Type B pancreatic cell (in vitro differentiated cells): ENCODE measurements at places on chromosomes 2 and 18.

GRCh38 chr2:3251946-3252345, 125.7 kb downstream of the EIPR1 start:
- no peak for DNase-seq

- DNase-seq, result no peak
Measured at GRCh38 chr18:13514558-13514957, 211.8 kb downstream of the FAM210A start.

GRCh38 chr2:3458396-3459184, 60.7 kb downstream of the ADI1 start:
- no peak for DNase-seq

GRCh38 chr2:28768952-28769351, 17.3 kb downstream of the PPP1CB start:
- DNase-seq, result no peak

GRCh38 chr2:205733648-205734047, 51.3 kb downstream of the NRP2 start:
- DNase-seq, result no peak

- DNase-seq, result no peak
Measured at GRCh38 chr2:25853038-25853638, 25.1 kb downstream of the ASXL2 start.

- no peak for DNase-seq
Measured at GRCh38 chr2:174344716-174345461, 10.1 kb downstream of the SP9 start.

- no peak for DNase-seq
Measured at GRCh38 chr2:106299696-106300095, 105.6 kb upstream of the UXS1 start.

DNA sequence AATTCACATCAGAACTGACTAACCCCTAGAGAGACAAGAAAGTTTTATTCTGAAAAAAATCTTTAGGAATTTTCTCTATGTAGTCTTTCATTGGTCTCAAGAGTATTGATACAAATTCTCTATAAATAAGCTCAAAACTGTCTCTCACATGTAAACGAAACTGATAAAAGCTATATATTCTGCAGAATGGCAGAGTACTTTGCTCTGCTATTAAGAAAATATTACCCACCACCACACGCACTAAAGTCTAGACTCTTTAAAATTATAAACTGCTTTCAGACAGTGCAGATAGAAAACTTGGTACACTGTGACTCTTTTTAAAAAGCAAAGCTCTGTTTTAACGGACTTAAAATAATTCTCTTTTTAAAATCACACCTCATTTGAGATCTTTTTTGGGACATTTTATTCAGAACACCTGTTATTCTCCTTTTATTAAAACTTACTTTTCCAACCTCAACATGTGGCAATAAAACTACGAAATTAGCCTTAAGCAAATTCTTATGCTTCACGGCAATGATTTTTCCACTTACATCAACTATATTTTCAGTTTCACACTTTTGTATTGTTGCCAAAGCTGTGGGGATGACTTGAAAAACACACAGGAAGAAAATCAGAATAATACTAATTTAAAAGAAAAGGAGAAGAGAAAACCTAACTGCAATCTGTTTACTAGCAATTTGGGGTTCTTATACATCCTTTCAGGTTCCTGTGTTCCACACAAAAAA, 58.0 kb downstream of the CCDC88A start:
- no peak for DNase-seq

GRCh38 chr2:150097901-150098531, 389.5 kb downstream of the RND3 start:
- no peak for DNase-seq

- no peak for DNase-seq
Measured at GRCh38 chr2:96626553-96626942, 11.6 kb downstream of the KANSL3 start.

GRCh38 chr2:149651229-149651628, 63.7 kb upstream of the MMADHC start:
- no peak for DNase-seq

GRCh38 chr2:230326453-230327417, at the start of gene SP140L:
Gene SP140L (plus strand): TSS chr2:230327193. CDS start chr2:230327270, 77 bp downstream.
- DNase-seq, result no peak
